Kidney (tissue), 22 donors: ENCODE measurements at places on chromosomes 7 and 10. TPM values are rescaled to one million over a fixed set of nuclear protein-coding genes. Genes with fewer than 3 reads are reported as not detected.

DNA sequence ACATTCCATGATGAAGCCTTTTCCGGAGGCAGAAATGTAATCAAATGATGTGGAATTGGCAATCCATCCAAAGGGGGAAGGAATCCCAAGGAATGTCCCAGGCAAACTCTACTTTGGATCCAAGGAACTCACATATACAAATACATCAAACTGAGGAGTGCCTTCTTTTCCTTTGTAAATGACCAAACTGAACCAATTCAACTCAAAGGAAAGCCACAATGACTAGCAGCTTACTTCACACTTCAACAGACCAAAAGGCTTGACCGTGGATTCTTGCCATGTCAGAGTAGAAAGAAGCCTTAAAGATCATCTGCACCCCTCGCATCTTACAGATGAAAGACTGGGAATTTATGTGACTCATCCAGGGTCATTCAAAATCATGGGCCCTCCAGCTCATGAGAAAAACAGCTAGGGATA, 79.7 kb upstream of the MACROH2A2 start:
- H3K27ac ChIP-seq, result no peak overlapping the region
- H3K27me3 ChIP-seq, result no peaks in the 10 kb centered on the region
- no peak overlapping the region for H3K4me3 ChIP-seq
- DNase-seq, result no peak
- no peaks in the 10 kb centered on the region for H3K36me3 ChIP-seq

DNA sequence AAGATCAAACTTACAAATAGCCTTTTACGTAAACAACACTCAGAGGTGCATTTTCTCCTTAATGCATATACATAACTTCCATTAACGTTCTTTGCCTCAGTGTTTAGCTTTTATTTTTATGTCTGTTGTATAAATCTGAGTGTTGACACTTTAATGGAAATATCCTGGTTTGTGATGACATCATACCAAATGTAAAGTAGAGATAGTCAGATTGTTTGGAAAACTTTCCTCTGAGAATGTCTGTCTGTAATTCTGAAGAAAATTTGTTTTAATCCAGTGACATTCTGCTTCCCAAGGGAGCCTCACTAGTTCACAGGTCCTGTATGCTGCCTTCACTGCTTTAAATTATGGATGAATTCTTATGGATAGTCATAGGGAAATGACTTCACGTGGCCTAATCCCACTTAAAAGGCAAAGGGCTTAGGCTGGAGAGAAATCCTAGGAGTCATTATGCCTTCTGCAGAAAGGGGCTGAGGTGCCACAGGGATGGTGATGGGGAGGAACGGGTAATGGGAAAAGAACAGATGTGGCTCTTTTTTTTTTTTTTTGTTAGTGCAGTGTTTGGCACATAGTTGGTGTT, 93.2 kb downstream of the DNAJB9 start:
- no peaks in the 10 kb centered on the region for H3K4me1 ChIP-seq
- H3K27me3 ChIP-seq, result no peaks in the 10 kb centered on the region
- no peak for DNase-seq

DNA sequence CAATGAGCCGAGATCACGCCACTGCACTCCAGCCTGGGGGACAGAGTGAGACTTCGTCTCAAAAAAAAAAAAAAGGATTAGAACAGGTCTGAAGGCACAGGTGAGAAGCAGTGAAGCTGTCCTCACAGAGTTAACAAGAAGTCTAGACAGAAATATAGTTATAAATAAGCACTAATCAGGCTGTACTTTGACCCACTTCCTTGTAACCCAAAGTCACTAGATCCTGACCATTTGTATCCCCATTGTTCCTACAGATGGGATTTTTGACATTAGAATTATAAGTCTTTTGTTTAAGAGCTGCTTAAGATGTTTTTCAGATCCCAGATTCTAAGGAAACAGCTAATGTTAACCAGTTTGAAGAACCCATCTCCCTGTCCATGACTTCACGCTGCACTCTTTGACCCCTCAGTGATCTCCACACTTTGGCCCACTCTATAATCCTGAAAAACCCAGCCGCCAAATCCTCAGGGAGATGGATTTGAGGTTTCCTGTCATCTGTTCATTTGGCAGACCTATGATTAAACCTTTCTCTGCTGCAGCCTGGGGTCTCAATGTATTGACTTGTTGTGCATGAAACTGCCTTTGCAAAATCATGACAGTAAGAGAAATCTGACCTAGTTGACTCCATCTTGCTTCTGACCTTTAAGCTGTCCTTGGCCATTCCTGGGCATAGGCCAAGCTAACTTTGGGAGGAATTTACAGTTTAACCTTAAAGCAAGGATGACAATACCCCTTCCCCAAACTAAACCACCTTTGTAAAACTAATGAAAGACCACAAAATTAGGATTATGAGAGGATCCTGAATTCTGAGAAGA, 11.4 kb downstream of the SSMEM1 start:
- no peak overlapping the region for H3K27ac ChIP-seq
- H3K4me3 ChIP-seq, result no peak overlapping the region
- no peaks in the 10 kb centered on the region for H3K4me1 ChIP-seq
- H3K36me3 ChIP-seq, result no peaks in the 10 kb centered on the region
- DNase-seq, result no peak

DNA sequence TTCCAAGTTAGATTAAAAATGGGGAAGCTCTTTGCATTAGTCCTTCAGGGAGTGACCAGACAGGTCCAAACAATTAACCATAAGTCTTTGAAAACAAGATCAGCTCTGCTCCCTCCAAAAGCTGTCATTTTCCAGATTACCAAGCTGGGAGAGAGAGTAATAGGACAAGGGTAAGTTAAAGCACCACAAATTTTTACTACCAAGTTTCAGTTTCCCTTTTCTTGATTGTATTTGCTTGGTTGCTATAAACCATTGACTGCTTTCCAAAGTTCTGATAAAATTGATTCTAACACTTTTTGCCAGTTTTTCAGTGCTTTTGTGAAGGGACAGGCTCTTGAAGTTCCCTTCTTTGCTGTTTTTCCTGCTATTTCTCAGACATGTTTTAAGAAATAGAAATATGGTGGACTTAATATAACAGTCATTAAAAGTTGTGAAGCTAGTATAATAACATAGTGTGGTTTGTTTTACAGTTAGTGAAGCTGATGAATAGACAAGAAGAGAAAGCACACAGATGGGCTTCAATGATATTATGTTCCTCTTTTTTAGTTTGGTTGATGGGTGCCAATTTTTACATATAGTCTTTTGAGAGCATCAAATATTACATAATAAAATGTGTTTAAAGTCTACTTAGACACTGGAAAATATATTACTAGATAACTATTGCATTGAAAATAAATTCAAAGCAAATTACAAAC, 40.0 kb upstream of the ZNF365 start:
- no peak overlapping the region for H3K27ac ChIP-seq
- H3K4me1 ChIP-seq, result no peaks in the 10 kb centered on the region
- no peak overlapping the region for H3K4me3 ChIP-seq
- no peaks in the 10 kb centered on the region for H3K36me3 ChIP-seq
- DNase-seq, result no peak

GRCh38 chr10:11638055-11638698, 26.7 kb upstream of the USP6NL start:
- no peak overlapping the region for H3K4me3 ChIP-seq
- no peaks in the 10 kb centered on the region for H3K4me1 ChIP-seq
- DNase-seq, result no peak
- no peaks in the 10 kb centered on the region for H3K36me3 ChIP-seq
- H3K27me3 ChIP-seq, result no peaks in the 10 kb centered on the region

GRCh38 chr7:156780724-156781455, 112.1 kb downstream of the LMBR1 start:
- H3K4me3 ChIP-seq, result no peak overlapping the region
- no peak overlapping the region for H3K27ac ChIP-seq
- H3K4me1 ChIP-seq, result no peaks in the 10 kb centered on the region
- H3K36me3 ChIP-seq, result no peaks in the 10 kb centered on the region
- DNase-seq, result no peak

- no peak overlapping the region for H3K27ac ChIP-seq
- no peak for DNase-seq
Measured at GRCh38 chr7:135386776-135387175, 123.1 kb downstream of the CNOT4 start.

- no peaks in the 10 kb centered on the region for H3K27me3 ChIP-seq
- H3K4me3 ChIP-seq, result no peak overlapping the region
- no peaks in the 10 kb centered on the region for H3K36me3 ChIP-seq
- no peaks in the 10 kb centered on the region for H3K4me1 ChIP-seq
Measured at GRCh38 chr10:105291571-105291970, 650.5 kb downstream of the SORCS3 start.

GRCh38 chr7:135263321-135263970, 29.8 kb downstream of the STRA8 start:
- H3K27me3 ChIP-seq, result no peaks in the 10 kb centered on the region
- H3K4me1 ChIP-seq, result no peaks in the 10 kb centered on the region
- no peak overlapping the region for H3K27ac ChIP-seq
- no peak for DNase-seq
- no peaks in the 10 kb centered on the region for H3K36me3 ChIP-seq
- H3K4me3 ChIP-seq, result no peak overlapping the region

GRCh38 chr10:4355350-4355749, 470.7 kb upstream of the AKR1E2 start:
- H3K27me3 ChIP-seq, result no peaks in the 10 kb centered on the region
- no peak overlapping the region for H3K4me3 ChIP-seq
- H3K4me1 ChIP-seq, result no peaks in the 10 kb centered on the region
- no peak overlapping the region for H3K27ac ChIP-seq
- no peaks in the 10 kb centered on the region for H3K36me3 ChIP-seq

TMEM196 gene
- 0.06 TPM for total RNA-seq

ADAM8 gene
- 16.6 TPM for total RNA-seq

PRSS1 gene
- total RNA-seq, result not detected

SUMF2 gene
- total RNA-seq, result 202 TPM

NPC1L1 gene
- 0.88 TPM for total RNA-seq
